ENCODE measurements at places on chromosomes 4 and X. TPM values are rescaled to one million over a fixed set of nuclear protein-coding genes. Genes with fewer than 3 reads are reported as not detected.

LANCL3 gene
- total RNA-seq: 0.39 TPM

BMPR1B gene
- total RNA-seq: 4.5 TPM

TXLNG gene
- 13.8 TPM for total RNA-seq

- DNase-seq: no peak
Measured at GRCh38 chr4:32142075-32142474, 1421.9 kb downstream of the PCDH7 start.

GRCh38 chr4:184039963-184040383 lies 134.9 kb downstream of the STOX2 start:
- peak; percentile 50 for DNase-seq

DNA sequence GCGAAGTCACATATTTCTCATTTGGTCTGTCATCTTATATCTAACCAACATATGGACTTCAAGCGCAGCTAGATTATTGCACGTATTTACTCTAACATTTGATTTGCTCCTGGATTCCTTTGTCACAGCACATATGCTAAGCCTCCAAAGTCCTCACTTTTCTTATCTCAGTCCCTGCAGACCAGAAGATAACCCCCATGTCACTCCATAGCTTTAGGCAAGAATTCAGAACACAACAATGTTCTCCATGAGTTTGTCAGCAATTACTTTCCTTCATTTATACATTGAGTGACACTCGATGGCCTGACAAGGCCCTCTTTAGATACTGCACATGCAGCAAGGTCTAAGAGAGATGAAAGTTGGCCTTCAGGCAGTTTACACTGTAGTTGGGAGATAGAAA lies 4.8 kb upstream of the STATH start:
- DNase-seq: no peak

DNA sequence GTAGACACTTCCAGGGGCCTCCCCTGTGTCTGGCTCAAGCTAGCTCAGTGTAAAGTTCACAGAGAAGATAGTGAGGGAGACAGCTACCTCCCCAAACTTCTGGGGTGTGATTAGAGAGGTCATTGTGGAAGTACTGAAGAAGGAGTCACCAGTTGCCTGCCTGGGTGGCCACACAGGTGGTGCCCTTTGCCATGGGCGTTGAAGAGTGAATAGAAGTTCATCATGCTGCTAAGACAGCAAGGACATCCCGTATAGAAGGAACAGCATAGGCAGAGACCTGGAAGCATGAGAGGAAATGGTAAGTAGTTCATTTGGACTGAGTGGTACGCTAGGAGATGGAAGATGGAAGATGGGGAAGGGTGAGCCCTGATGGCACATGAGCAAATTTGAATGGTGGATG lies 110.1 kb downstream of the PJA1 start:
- no peak for DNase-seq

GRCh38 chrX:12223650-12224049 lies 85.4 kb downstream of the FRMPD4 start:
- DNase-seq: no peak

DNA sequence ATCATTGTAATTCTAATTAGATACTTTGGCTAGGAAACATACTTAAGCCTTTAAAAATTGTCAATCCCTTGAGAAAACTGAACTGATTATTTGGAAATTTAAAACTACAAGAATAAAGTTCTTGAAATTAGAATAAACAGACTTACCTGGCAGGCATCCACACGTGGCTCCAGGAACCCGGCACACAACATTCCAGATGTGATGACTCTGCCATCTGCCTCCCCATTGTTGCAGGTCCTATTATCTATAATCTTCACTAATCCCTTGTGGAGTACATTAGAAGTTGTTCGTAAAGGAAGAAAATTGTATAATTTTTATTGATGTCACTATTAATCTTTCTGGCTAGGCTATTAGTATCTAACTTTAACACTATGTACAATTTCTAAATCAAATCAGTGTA lies 16.2 kb upstream of the GNRHR start:
- no peak for DNase-seq

IL2RG gene
- 2.6 TPM for total RNA-seq

GRCh38 chr4:131459430-131460101 lies 1689.5 kb upstream of the PCDH10 start:
- DNase-seq: no peak

DNA sequence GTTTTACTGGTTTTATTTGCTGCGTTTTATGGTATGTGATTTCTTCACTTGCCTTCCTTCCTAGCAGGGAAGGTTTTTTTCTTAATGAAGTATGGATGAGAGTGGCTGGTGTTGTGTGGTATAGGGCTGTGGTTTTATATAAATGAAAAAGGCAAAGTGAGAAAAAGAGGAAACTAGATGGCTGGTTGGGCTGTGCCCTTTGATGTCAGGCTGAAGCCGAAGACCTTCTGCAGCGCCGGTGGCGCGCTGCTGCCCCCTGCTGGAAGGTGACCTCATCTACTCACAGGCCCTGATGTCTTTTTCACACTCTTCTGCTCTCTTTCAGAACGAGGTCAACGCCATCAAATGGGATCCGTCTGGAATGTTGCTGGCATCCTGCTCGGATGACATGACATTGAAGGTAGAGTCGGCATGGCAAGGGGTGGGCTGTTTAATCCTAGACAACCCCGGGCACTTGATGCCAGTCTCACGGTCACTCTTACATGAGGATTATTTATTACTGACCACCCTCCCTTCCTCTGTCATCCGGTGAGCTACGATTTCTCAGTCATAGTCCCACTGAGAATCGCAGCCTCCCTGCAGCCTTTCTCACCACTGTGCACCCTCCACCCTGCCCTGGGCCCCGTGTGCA lies 56.6 kb downstream of the GPR143 start:
- DNase-seq: peak; percentile 49

RIBC1 gene
- 0.49 TPM for total RNA-seq

DNA sequence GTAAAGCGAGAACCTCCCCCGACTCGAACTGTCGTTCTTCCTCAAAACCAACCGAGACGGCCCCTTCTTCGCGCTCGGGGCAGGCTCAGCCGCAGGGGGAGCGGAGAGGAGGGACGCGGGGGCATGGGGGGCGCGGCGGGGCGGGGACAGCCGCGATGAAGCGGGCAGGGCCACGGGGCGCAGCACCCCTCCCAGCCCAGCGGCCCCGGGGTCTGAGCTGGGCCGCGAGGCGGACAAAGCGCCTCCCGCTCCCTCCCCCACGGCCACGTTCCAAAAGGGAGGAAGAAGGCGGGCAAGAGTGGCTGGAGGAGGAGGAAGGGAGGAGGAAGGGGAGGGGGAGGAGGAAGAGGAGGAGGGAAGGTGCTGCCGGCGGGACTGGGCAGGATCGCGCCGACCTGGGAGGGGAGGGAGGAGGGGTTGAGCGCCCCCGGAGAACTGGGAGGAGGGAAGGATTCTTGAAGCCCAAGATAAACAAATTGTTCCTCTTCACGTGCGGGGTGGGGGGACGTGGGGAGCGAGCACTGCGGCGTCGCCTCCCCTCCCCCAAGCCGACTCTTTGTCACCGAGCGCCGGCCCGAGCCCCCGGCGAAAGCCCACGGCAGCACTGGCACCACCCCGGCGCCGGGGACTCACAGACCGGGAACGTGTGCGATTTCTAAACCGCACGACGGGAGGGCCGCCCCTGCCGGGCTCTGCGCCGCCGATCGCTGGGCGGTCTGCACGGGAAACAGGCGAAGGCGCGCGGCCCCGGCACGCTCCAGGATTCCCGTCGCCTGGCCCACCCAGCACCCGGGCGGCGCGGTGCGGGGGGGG lies 2.9 kb downstream of the MAML3 start:
- DNase-seq: peak; percentile 94

DNA sequence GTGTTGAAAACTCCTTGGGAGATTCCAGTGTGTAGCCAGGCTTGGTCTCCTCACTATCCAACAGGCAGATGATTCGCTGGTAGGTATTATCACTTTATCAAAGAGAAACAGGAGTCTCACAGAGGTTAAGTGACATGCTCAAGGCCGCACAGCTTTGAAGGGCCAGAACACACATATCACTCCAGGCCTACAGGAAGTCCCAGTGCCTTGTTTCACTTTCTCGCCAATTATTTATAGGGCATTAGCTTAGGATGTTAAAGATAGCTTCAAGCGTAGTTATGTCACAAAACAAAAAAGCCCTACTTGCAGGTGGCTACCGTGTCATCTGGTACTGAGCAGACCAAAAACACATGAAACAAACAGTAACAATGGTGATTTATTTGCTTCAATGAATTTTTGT lies 13.2 kb downstream of the ATP8A1 start:
- DNase-seq: no peak

PLP1 gene
- total RNA-seq: 57.5 TPM

DNA sequence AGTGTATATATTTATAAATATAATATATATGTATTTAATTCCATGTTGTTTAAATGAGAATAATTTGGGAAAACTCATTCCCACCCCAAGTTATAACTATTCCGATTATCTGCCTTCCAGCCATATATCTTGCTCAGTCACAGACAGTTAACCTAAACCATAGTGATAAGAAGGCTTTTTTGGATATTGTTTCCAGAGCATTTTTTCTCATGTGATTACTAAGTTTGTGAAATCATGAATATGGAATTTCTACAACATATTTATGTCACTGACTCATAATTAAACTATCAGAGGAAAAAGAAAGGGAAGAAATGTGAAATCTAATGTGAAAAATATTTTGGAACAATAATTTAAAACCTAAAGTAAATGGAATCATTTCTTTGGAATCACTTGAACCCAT lies 1163.5 kb upstream of the PABPC4L start:
- DNase-seq: no peak

- peak; percentile 52 for DNase-seq
Measured at GRCh38 chr4:33722800-33723516, 2521.4 kb downstream of the ARAP2 start.

DNA sequence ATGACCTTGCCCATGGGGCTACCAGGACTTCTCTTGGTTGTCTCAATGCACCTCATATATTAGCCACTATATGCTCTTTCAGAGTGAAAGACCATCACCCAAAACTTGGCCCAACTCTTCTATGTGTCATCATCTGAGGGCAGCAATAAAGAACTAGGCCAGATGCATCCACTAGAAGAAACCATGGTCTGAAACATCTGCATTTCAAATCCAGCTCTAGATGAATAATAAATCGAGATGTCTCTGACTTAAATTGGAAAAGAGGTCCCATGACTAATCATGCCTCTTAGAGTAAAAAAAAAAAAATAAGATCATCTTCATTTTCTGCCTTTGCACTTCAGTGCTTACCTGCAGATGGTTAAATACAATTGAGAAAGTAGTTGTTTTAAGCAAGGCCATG lies 397.6 kb upstream of the PITX2 start:
- no peak for DNase-seq

MAGEA11 gene
- not detected for total RNA-seq

RPS6KA6 gene
- 6.5 TPM for total RNA-seq

ASMT gene
- total RNA-seq: 0.20 TPM

DNA sequence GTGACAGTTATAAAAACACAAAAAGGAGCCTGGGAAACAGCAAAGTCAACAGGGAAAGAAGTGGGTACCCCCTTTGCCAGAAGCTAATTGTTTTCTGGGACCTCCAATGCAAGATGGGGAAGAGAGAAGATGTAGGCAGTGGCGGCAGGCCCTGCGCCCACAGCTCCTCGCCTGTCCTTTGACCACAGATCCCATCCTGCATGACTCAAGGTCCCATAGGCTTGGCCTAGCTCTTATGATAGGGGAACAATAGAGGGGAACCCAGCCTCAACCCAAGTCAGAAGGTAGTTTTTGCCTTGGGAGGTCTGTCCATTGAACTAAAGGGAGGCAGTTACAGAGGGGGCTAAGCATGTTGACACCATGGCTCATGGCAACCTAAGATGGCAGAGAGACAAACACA lies 14.2 kb downstream of the ZMYM3 start:
- no peak for DNase-seq

DNA sequence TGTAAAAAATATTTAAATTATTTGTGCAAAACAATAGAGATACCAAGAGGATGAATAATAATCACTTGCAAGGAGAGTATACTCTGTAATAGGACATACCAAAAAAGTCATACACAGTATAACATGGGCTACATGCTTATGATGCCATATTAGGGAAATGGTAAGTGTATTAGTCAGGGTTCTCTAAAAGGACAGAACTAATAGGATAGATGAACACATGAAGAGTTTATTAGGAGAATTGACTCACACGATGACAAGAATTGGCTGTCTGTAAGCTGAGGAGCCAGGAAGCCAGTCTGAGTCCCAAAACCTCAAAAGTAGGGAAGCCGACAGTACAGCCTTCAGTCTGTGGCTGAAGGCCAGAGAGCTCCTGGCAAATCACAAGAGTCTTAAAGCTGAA lies 151.2 kb downstream of the DTHD1 start:
- no peak for DNase-seq

GUCY2F gene
- total RNA-seq: not detected

GAGE13 gene
- total RNA-seq: not detected

MAGEA9B gene
- not detected for total RNA-seq

Data from skin of body (tissue), 3 donors.